D341Med (cell line): ENCODE measurements at places on chromosomes 12 and 14.

DNA sequence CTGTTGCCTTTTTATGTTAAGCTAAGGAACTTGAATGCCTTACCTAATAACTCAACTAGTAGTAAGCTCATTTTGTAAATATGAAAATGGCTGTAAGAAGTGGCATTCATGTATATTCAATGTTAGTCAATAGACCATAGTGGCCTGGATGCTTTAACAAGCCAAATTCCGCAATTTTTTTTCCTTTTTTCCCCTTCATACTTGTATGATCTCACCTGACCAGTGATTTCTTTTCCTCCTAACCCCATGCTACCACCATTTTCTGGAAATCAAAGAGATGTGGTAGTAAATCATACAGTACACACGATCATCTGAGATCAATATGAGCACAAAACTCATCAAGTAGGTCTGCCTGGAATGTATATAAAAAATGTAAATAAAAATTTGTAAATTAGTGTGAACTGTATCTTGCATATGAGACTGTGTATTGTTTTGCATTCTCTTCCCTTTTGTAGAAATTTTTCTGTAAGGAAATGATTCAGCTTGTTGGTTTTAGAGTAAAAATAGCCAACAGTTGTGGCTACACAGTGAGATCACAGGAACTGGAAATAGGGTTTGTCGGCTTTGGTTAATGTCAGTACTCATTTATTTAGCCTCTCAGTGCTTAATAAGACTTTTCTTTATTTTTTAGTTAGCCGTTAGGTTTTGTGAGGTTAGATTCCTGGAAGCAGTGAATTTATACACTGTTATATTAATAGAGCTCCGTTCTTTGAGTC lies 62.5 kb downstream of the ETNK1 start:
- DNase-seq, result no peak

GRCh38 chr14:33945210-33946088 lies 5.4 kb downstream of the EGLN3 start:
- DNase-seq, result no peak

DNA sequence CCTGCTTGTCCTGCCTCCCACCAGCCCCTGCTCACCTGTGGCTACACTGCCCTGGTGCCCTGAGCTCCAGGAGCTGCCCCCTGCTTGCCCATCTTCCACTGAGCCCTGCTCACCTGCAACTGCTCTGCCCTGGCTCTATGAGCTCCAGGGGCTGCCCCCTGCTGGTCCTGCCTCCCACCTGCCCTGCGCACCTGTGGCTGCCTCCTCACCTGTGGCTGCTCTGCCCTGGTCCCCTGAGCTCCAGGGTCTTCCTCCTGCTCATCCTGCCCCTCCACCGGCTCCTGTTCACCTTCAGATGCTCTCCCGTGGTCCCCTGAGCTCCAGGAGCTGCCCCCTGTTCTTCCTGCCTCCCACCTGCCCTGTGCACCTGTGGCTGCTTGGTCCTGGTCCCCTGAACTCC lies 247.6 kb downstream of the TMEM121 start:
- DNase-seq, result no peak

DNA sequence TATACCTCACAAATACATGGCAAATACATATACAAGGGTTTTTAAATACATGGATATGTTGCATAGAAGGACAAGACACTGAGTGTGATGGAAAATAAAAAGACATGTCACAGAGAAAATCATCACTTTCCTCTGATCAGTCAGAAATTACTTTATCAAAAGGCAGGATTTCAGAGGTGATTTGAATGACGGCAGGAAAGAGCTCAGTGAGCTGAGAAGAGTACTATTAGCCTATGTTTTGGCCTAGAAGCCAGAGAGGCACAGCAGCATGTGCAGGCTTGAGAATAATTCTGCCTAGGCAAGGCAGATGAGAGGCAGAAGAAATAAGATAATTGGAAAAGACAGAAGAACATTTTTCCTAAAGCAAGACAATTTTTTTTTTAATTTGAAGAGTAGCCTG lies 94.9 kb downstream of the BCAT1 start:
- DNase-seq, result no peak

- DNase-seq, result no peak
Observed at GRCh38 chr12:46459861-46460545, 87.4 kb upstream of the SLC38A2 start.

- DNase-seq, result no peak
Observed at GRCh38 chr12:121090586-121091514, 41.8 kb upstream of the P2RX7 start.

DNA sequence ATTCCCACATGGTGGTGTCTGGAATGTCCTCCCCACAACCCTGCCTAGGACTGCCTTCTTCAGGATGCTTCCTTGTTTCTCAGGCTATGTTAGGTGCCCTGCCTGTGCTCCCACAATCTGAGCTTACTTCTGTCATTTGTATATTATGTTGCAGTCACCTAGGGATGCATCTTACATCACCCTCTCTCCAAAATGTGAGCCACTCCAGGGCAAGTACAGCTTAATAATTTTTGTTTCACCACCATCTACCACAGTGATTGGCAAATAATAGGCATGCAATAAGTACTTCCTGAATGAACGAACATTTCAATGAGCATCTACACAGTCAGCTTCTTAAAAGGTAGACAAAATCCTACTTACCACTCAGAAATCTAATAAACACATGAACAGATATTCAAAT lies 37.6 kb downstream of the ZFYVE26 start:
- no peak for DNase-seq

DNA sequence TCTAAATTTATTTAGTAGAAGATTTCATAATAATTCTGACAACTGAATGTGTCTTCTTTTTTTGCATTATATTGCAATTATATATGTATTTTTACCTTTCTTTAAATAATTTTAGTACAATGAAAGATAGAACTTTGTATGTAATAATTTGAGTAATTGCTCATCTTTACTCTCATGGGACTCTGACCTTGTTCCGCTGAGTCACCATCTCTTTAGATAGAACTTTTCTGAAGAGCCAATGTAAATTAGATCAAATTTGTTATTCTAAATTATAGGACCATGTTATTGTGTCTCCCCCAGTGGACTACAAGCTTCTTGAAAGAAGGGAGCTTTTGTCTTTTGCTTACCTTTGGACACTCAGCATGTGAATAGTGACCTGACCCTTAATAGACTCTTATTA lies 96.1 kb downstream of the TRHDE start:
- no peak for DNase-seq

- DNase-seq, result no peak
Observed at GRCh38 chr14:92785667-92786426, 8.3 kb upstream of the GOLGA5 start.

DNA sequence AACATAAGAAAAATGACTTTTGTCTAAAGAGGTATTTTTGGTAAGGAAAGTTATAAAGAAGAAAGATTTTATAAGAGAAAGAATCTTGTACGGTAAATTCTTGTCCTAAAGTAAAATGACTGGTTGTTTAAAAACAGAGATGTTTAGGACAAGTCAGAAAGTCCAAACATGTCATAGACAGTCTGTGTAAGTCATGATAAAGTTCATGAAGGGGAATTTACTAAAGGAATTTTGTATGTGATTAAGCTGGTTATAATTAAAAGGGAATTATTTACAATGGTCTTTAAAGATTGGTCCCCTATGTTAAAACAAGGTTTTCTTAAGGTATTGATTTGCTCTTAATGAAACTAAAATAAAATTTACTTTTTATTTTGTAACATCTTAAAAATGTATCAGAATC lies 269.4 kb upstream of the CCDC196 start:
- no peak for DNase-seq

- DNase-seq, result no peak
Observed at GRCh38 chr14:105436402-105436801, 16.8 kb downstream of the MTA1 start.

- no peak for DNase-seq
Observed at GRCh38 chr14:64249363-64249762, 44.8 kb downstream of the ESR2 start.
